Stimulated activated CD4-positive, alpha-beta T cell treated with anti-CD3 and anti-CD28 coated beads, Interleukin-2, amount 100 ng/mL, for 4 hours (primary cell): ENCODE measurements at places on chromosomes 2 and 18.

- no peak for DNase-seq
Measured at GRCh38 chr2:86304416-86304815, 33.0 kb downstream of the REEP1 start.

DNA sequence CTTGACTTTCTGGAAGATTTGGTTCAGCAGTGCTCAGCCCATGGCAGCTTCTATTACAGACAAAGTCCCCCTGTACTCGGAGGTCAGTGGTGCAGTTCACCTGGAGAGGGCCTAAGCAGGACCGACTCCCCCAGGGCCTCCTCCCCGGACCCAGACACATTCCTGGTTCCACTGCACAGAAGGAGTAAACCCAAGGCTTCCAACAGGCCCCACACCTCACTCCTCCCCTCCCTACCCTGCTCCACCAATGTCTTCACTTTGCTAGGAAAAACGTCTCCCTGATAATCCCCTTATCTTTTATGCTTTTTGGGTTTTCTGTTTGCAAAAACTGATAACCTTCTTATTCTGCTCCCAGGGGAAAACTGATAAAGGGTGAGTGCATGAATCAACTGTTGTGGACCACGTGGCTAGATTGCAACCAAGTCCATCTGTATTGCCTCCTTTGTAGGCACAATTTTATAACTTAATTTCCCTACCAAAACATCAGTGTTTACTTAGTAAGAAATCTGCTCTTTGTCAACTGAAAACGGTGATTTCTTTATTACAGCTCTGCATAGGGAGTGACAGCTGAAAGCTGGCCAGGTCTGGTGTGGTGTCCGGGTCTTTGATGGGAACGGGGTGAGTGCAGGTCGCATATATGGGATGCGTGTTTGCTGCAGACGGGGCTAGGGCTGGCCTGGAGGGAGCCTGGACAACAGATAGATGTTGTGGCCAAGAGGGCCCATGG is 202.5 kb downstream of the GLI2 start:
- DNase-seq: no peak

DNA sequence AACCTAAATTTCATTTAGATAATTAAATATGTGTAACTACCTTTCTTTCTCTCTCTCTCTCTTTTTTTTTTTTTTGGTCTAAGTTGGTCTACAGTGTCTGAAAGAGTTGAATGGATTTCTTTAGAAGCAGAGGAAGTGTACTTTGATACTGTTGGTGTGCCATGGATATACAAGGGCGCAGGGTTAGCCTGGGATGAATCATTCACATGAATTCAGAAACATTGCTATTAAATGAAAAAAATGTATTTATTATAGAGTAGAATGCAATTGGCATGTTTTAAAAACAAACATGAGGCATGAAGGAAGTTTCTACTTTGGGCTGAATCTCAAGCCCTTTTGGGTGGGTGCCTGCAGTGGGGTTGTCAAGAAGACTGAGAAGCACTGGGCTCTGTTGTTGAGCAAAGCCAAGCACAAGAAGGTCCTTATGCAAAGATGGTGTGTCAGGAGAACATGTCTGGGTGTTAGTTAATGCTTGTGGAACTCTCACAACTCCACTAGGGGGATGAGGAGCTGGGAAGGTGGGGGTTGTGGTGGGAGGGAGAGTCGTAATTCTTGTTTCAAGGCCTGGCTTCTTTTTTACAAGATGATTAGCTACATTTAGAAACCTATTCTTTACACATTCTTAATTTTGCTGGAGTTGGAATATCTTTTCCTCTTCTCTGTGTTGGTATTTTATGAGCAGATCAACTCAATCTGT is 57.9 kb downstream of the LYPD6 start:
- DNase-seq: no peak

- no peak for DNase-seq
Measured at GRCh38 chr18:37471637-37472036, 94.0 kb downstream of the CELF4 start.

GRCh38 chr2:5937321-5937720 is 245.1 kb downstream of the SOX11 start:
- no peak for DNase-seq

DNA sequence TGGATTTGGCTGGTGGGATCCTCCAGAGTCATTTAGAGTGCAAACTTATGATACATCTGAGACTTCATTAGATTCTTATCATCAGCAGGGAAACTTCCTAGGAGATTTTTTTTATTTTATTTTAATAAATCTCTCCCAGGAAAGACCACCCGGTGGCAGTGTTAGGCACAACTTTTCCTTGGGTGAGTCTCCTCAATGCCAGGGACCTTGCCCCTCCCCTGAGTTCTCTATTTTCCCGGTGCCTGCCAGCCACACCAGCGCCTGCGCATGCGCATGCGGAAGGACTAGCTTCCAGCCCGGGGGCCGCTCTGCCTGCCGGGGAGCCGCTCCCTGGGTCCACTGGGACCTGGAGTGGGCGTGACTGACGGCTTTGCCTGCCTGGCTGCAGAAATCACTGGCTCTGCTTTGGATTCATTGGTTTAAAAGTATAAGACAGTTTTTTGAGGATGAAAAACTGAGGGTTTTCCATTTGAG is 86.6 kb downstream of the TMEM182 start:
- DNase-seq: no peak

DNA sequence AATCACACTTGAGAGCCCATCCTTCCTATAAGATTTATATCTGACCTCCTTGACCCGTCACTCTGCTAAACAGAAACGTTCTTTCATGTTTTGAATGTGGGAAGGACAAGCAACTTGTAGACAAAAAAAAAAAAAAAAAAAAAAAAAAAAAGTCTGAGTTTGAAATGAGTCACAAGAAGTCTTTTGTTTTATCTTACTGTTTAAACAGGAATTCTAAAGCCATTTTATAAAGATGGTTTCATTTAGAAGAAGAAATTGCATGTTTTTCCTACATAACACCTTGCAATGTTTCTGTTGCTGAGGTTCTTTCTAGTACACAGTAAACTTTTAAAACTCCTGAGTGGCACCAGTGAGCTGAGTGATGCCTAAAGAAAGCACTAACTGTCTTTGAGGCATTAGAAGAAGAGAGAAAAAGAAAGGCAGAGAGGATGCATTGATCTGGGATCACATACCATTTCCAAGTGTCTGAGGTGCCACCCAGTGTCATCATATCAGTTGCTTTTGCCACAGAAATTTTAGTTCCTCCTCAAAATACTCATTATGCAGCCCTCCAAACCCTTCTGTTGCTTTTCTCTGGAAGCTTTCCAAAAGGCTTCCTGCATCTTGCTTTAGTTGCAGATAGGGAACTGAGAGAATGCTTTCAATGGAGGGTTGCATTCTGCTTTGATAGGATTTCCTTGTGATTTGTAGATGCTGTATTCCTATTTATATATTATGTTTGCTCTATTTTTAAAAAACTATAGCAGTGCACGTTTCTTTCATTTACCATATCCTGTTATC is 69.1 kb downstream of the ACVR2A start:
- DNase-seq: no peak

DNA sequence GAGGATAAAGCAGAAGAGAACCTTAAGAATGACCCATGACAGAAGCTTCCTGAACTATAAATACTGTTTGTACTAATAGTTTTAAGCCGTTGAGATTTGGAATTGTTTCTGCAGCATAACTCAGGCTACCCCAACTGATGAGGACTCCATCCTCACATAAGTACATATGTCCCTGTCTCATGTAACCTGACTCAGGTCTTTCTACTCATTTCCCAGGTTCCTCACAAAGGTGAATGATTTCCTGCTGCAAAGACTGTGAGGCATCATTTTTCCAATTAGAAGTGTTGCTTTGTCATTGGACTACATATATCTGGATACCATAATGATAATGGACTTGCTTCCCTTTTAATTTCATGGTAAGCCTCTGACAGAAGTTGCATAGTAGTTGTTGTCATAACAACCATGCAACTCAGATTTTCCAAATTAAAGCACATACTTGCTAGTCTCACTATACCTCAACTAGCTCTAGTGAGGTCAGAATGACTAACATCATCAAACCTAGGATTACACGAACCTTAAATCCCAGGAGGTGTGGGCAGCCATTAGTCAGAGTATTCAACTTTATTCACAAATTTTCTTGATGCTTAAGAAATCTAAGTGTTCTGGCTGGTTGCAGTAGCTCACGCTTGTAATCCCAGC is 38.0 kb upstream of the NEDD4L start:
- no peak for DNase-seq

- DNase-seq: no peak
Measured at GRCh38 chr2:181781078-181781786, 100.9 kb upstream of the NEUROD1 start.
